NCI-H187 (cell line): ENCODE measurements at places on chromosomes 2 and 18.
A peak's percentile ranks its signal among the peaks of the same experiment; 100 is the strongest.

GRCh38 chr2:99679518-99679917 is 189.7 kb upstream of the REV1 start:
- no peak for DNase-seq

GRCh38 chr18:44510390-44510789 is 170.3 kb upstream of the SETBP1 start:
- DNase-seq = no peak

DNA sequence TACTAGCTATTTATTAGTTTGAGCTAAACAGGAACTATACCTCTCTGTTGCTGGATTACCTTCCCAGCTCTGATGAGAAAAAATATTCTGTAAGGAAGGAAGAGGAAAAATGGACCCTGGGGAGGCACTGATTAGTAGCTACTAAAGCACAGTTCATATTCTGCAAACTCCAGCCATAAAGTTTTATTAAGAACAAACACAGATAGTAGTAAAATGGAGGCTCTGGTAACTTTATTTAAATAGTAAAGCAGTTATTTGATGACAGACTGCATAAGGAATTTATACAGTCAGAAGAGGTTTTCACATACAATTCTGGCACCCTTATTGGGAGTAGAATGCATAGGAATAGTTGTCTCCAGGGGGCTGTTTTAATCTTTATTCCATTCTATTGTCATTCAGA is 84.1 kb downstream of the XIRP2 start:
- DNase-seq = no peak

- no peak for DNase-seq
Observed at GRCh38 chr2:136281281-136282114, 163.5 kb upstream of the CXCR4 start.

DNA sequence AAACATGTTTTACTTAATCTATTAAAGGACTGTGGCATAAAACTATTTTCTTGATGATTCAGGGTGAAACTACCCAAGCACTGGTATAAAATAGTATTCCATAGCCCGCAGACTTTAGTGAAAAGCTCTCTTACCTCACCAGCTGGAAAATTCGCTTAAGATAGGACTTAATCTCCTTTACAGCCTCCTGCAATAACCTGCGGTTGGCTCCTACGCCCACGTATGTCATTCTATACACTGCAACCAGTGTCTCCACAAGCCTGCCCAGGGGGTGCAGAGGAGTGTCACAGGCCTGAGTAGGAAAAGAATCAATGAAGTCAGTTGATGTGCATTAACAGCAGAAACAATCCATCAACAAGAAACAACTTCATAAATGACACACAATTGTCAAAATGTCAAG is 11.3 kb upstream of the MPP4 start:
- no peak for DNase-seq

- DNase-seq = no peak
Observed at GRCh38 chr2:20506201-20506685, 59.4 kb downstream of the RHOB start.

DNA sequence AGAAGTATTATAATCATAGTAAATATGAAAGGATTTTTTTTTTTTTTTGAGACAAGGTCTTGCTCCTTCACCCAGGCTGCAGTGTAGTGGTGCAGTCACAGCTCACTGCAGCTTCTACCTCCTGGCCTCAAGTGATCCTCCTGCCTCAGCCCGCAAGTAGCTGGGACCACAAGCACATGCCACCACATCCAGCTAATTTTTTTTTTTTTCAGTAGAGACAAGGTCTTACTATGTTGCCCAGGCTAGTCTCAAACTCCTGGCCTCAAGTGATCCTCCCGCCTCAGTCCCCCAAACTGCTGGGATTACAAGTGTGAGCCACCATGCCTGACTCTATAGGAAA is 301.6 kb upstream of the STON1 start:
- no peak for DNase-seq

- DNase-seq = peak; percentile 96
Observed at GRCh38 chr2:26687801-26688200, 4.7 kb upstream of the KCNK3 start.

- no peak for DNase-seq
Observed at GRCh38 chr2:170493426-170494097, 221.6 kb upstream of the SP5 start.

DNA sequence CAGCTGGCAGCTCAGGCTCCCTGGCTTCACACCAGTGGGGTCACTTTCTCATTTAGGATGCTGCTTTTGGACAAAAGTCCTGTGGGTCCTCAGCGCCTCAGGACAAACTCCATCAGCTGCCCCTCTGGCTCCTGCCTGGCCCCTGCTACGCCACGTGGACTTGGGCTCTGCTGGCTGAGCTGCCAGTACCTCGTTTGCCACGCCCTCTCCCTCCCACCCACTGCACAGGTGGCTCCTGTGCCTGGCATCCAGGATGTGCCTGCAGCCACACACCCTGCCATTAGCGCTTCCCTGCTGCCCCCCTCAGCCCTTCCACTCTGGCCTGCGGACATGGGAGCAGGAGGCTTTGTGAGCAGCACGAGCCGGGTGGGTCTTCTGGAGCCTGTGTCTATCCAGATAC is 118.9 kb downstream of the ZNF236 start:
- no peak for DNase-seq

DNA sequence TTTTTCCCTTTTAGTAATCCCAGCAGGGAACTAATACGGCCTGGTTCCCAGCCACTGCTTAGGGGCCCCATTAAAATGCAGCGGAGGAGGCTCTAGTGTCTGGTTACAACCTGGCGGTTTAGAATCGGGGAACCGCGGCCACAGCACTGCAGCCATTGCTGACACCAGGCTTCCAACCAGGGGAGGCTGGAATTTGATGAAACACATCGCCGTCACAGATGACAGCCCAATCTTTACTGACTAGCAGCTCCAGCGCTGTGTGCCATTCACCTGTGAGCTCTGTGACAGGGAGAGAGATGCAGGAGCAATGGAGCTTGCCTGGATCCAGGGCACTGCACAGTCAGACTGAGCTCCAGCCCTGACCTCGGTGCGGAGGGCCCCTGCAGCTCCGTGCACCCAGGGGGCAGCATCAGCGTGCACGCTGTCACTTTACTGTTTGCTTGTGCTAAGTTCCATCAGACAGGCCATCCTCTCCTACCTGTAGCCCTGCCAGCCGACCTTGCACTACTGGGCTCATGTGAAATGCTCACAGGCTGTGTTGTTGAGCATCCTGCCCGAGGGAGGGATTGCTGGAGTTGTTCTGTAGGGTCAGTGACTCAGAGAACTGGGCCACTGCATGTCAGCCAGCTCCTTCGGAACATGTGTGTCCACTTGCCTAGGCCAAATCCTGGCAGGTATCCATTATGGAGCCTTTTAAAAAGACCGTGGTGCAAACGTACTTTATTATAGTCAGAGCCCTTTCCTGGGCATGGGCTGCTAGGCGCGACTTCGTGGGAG is 203.5 kb downstream of the SEPTIN10 start:
- DNase-seq = no peak

DNA sequence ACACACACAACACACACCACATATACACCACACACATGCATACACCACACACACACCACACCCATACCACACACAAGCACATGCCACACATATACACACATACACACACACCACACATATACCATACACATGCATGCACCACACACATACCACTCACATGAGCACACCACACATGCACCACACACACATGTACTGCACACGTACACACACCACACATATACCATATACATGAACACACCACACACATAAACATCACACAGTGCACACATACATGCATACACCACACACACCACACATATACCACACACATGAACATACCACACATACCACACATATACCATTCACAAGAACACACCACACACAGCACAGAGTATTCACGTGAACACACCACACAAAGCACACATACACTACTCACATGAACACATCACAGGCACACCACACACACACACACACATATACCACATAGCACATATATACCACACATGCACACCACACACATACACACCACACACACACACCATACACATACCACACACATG is 219.9 kb upstream of the RAB6C start:
- DNase-seq = no peak

- no peak for DNase-seq
Observed at GRCh38 chr2:126883666-126884040, 15.0 kb upstream of the TEX51 start.

GRCh38 chr2:196123679-196124373 is 47.6 kb downstream of the STK17B start:
- DNase-seq = no peak

DNA sequence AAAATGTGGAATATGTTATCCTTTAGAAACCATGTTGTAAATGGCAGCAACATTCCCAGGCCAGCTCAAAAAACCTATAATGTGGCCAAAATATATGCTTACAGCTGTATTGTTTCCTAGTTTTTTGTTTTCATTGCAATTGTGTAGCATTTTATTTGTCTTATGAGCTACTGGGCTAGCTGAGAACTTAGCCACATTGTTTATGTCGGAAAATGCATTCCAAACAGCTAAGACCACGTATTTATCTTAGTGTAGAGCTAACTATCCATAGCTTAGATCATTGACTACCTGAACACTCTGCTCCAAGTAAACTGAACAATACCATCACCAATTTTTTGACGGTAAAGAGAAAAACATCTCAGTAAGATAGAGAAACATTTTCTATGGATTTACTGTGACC is 38.4 kb downstream of the METAP1D start:
- DNase-seq = no peak
